ENCODE measurements at places on chromosomes 2 and 18.
A peak's percentile ranks its signal among the peaks of the same experiment; 100 is the strongest.

- no peak for DNase-seq
Observed at GRCh38 chr2:236644502-236644911, 74.9 kb downstream of the ACKR3 start.

- DNase-seq = no peak
Observed at GRCh38 chr18:56460581-56460980, 177.8 kb downstream of the TXNL1 start.

GRCh38 chr2:60839126-60839813 lies 42.1 kb upstream of the REL start:
- no peak for DNase-seq

- no peak for DNase-seq
Observed at GRCh38 chr2:45849491-45850283, 198.2 kb downstream of the PRKCE start.

DNA sequence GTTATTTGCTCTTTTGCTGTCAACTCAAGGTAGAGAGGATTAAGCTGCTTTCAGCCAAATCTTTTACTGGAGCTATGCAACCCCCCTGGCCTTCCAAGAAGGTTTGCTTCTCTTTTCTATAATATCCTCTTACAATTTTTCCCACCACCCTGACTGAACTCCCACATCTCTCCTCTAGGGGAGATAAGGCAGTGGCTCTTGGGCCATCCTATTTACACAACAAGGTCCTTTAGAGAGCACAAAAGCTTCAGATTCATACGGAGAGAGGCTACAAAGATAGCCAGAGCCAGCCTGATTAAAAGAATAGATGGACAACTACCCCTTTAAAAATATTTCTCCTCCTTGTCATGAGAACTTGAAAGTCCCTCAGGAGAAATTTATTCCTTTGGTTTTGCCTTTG lies 95.7 kb downstream of the TPGS2 start:
- no peak for DNase-seq

DNA sequence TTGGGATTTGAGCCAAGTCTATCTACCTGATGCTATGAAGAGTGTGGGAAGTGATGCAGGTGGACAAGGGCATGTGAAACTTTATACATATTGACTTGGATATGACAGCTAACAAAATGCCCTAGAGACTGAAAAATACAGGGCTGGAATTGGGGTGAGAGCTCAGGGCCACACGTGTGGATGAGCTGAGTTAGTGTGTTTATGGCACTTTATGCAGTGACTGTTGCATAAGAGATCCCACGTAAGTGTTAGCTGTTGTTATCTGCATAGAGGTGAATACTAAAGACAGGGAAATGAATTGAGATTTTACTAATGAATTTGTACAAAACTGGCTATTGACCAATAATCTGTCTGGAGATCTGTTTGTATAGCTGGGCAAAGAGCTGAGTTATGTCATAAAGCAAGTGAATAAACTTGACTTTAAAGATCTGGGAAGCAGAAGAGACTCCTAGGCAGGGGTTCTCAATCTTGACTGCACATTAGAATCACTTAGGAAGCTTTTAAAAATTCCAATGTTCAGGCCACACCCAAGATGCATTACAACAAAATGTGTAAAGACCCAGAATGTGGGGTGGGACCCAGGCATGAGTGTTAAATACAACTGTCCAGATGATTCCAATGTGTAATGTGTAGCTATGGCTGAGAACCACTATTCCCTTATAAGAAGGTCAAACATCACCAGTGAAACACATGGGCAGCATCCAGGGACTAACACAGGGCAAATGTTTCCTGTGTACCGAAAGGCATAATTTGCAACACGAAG lies 74.2 kb upstream of the STK17B start:
- no peak for DNase-seq

DNA sequence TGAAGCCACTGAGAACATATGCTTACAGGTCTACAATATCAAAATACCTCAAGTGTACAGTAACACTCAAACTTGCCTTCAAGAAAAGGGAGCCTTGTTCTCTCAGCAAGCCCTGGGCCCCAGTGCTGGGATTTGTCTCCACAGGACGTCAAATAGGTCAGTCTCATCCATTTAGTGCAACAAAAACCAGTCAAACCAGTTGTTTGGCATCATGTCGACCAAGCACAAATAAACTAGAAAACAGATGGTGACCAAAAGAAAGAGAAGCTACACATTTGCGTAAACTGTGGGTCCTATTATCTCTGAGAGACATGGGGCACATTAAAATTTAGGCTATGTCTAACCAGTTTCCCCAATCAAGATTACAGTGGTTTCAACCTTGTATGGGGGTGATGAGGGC lies 182.6 kb upstream of the PKDCC start:
- DNase-seq = no peak

DNA sequence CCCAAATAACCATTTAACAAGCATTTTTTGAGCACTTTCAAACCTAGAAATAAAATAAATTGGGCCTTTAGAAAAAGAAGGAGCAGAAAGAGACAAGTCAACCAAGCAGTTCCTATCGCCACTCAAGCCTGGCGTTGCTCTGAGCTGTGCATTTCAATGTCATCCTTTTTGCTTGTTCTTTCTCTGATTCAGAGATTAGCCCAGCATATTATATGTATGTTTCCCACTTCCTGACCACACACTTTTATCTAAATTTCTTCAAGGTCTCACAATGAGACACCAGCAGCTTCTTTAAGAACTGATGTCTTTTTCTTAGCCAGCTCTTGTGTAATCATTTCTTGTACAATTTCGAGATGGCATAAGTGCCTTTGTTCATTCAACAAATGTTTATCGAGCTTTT lies 344.5 kb upstream of the ID2 start:
- no peak for DNase-seq

DNA sequence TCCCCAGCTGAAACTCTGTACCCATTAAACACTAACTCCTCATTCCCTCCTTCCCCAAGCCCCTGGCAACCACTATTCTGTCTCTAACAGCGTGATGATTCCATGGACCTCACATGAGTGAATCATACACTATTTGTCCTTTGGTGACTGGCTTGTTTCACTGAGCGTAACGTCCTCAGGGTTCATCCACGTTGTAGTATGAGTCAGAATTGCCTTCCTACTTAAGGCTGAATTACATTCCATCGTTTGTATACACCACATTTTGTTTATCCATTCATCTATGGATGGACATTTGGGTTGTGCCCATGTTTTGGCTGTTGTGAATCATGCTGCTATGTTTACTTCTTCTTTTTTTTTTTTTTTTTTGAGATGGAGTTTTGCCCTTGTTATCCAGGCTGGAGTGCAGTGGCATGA lies 19.6 kb upstream of the CABLES1 start:
- DNase-seq = no peak

DNA sequence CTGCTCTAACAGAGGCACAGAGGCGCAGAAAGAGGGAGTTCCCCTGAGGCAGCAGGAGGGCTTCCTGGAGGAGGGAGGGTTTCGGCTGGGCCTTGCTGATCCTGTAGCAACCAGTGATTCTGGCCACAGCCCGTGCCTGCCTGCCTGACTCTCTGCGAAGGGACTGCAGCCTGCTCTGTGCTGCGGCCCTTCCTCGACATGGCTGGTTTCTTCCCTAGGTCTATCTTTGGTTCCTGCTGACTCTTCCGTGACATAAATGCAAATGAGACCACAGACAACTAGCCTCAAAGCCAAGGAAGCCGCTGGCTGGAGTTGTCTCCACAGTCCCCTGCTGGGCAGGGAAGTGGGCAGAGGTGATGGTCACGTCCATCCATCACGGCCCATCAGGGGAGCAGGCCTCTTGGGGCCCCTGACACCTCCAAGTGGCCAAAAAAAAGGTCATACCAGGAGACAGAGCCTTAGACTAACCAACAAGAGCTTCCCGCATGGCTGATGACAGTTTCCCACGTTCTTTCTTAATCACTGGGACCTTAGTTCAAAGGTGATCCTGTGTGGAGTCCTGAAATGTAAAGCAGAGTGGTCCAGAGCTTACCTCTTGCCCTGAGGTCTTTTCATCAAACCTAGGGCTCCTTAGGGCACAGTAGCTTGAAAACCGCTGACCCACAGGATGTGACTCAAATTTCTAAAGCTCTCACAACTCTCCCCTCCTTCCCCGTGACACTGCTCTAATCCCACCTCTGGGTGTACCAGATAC lies 55.3 kb downstream of the HS1BP3 start:
- no peak for DNase-seq

DNA sequence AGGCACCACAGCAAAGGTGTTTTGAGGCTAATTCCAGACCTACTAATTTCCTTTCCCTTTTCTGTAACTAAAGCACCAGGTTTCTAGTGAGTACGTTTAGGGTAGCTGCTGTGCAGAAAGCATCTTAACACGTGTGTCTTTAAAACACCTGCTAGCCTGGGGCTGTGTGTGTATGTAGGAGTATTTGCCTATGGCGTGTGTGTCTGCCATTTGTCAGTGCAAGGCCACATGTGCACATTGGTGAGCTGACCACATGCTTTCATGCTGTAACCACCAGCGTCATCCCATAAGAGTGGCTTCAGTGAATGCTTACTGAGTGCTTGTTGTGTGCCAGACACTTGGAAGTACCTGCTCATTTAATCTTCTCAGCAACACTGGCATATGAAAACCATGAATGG lies 241.6 kb downstream of the SEPTIN10 start:
- DNase-seq = no peak

- DNase-seq = no peak
Observed at GRCh38 chr2:204933735-204934374, 388.6 kb downstream of the PARD3B start.

DNA sequence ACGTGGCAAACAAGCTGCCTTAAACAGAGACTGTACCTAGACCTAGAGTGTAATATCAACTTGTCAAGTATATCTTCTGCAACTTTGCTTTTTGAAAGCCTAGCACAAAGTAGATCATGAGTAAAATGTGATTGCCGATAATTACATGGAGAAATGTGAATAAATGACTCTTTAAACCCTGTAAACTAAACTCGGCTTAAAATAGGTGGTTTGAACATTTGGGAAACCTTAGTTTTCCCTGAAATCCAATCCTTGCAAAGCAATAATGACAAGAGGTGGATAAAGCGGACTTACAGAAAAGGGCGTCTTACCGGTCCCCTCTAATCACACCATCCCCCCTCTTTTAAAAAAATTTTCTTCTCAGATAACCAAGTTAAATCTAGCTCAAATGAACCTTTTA lies 549 bp upstream of the PSMD14 start:
- no peak for DNase-seq

- DNase-seq = no peak
Observed at GRCh38 chr2:197460649-197461048, 7.3 kb downstream of the COQ10B start.

DNA sequence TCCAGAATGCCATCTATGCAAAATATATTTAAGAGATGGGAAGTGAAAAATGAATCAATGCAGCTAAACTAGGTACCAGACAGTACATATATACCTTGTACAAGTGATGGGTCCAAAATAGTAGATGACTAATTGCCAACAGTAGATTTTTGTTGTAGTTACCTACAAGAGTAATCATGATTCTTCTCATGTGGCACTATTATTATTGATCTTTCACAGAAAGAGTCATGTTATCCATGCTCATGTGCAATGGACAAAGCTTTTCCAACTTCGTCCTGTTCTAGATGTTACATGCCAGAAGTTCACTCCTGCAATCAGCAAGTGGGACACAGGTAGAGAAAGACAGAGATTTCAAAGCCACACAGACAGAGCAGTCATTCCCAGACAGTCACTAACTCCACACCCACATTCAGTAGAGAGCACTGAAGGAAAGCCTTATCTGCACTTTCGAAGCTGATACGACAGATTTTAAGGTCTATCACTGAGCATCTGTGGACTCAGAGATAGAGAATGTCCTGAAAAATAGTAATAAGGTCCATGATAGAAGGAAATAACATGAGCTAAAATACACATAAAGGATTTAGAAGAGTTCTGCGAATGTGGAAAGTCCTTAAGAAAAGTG lies 101.6 kb upstream of the ITPRID2 start:
- no peak for DNase-seq

- DNase-seq = peak; percentile 73
Observed at GRCh38 chr2:241617431-241618154, 19.4 kb downstream of the THAP4 start.

- no peak for DNase-seq
Observed at GRCh38 chr2:235665661-235666212, 171.9 kb downstream of the AGAP1 start.

- DNase-seq = no peak
Observed at GRCh38 chr2:101255501-101255900, 2.8 kb downstream of the CNOT11 start.

GRCh38 chr2:124369181-124369580 lies 344.1 kb downstream of the CNTNAP5 start:
- no peak for DNase-seq

DNA sequence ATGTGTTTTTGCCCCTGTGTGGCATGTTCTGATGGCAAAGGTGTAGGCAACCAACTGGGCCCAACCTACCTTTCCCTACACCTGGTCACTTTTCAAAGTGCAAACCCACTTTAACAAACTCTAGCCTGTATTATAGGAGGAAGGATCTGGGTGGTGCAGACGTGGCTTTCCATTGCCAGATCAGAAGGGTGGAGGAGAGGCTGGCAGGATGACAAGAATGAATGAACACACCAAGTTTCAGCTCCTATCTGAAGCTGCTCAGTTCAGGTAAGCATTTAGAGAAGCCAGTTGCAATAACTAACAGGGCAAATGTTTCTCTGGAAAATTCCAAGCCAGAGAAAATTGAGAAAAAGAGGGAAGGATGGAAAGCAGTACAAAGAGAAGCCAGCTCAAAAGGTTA lies 707 bp upstream of the SERPINB7 start:
- no peak for DNase-seq

GRCh38 chr2:109429567-109430328 lies 184.0 kb downstream of the SEPTIN10 start:
- no peak for DNase-seq

GRCh38 chr2:113757138-113757657 lies 756 bp upstream of the SLC35F5 start:
- no peak for DNase-seq

GRCh38 chr2:16655445-16655837 lies 10.2 kb downstream of the CYRIA start:
- DNase-seq = no peak

DNA sequence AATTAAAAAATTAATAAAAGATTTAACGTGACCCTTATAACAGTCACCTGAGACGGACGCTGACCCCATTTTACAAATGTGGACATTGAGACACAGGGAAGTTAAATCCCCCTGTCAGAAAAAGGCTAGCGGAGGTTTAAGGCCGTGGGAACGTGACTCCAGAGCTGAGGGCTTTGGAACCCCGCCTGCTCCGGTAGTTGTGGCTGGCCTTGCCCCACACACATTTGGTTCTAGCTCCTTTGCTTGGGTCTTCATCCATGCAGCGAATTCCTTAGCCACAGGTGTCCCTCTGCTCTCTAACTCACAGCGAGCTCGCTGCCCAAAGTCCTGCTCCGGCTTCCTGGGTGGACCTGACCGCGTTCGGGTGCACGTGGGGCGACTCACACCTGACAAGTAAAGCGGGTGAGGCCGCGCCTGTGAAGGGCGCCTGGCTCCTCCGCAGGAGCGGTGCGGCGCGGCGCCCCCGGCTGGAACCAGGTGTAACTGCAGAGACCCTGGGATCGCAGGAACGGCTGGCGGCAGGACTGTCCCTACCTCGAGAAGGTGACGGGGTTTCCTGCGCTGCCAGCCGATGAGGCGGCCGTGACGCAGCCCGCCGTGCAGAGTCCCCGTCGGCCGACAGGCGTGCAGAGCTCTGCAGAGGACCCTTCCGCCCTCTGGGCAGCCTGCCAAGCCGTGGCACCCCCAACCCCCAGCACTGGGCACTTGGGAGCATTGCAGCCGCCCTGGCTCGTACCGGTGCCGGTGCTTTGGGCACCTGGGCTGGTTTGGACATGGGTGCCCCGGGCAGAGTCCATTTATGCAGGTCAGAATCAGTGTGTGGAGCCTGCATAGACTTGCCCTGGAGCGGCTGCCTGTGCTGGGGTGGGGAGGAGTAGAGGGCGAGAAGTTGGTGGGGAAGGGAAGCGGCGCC lies 2.4 kb upstream of the PROC start:
- peak; percentile 73 for DNase-seq

- no peak for DNase-seq
Observed at GRCh38 chr2:212998626-212999359, 152.6 kb downstream of the IKZF2 start.
